DND-41 (cell line): ENCODE measurements at places on chromosomes 7 and 10.

- no peak for DNase-seq
- H3K36me3 ChIP-seq = no peaks in the 10 kb centered on the region
- H3K27me3 ChIP-seq = no peaks in the 10 kb centered on the region
- H3K4me3 ChIP-seq = no peak overlapping the region
- no peak overlapping the region for H3K27ac ChIP-seq
These were observed 81.6 kb upstream of the MYO3A start for GRCh38 chr10:25852364-25852941.

- H3K4me3 ChIP-seq = no peak overlapping the region
- H3K27me3 ChIP-seq = no peaks in the 10 kb centered on the region
- no peak overlapping the region for H3K27ac ChIP-seq
- DNase-seq = no peak
- no peaks in the 10 kb centered on the region for H3K4me1 ChIP-seq
- no peaks in the 10 kb centered on the region for H3K36me3 ChIP-seq
These were observed 15.1 kb upstream of the ZNF273 start for GRCh38 chr7:64887756-64888508.

DNA sequence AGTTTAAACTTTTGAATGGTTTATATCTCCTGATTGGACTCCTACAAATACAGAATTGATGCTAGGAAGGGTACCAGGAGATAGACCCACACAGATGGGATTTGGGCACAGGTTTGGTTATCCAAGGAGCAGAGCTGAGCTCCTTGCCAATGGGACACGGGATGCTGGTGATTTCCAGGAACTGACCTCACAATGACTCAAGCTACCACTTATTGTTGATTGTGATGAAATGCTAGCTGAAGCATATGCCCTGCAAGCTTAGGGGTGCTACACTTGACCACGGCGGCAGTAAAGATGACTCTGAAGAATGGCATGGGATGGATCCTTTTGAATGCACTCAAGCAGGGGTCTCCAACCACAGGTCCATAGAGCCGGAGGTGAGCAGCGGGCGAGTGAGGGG is 45.5 kb upstream of the VKORC1L1 start:
- no peak overlapping the region for H3K27ac ChIP-seq
- no peaks in the 10 kb centered on the region for H3K4me1 ChIP-seq
- H3K36me3 ChIP-seq = no peaks in the 10 kb centered on the region
- DNase-seq = no peak
- no peaks in the 10 kb centered on the region for H3K27me3 ChIP-seq

DNA sequence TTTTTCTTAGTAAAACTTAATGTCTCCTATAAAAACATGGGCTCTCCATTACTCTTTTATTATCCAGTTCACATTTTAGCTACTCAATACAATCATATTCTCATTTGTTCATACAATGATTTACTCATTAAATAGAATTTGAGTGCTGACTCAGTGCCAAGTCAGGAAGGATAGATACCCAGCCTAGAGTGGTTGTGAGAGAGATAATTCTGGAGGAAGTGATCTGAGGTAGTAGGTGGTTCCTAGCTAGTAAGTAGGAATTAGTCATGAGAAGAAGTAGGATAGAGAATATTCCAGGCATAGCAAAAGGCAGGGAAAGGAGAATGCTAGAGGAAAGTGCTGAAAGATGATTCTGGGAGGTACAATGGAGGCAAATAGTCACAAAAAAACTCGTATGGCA is 133.5 kb upstream of the MBL2 start:
- no peaks in the 10 kb centered on the region for H3K4me1 ChIP-seq
- H3K4me3 ChIP-seq = no peak overlapping the region
- H3K27ac ChIP-seq = no peak overlapping the region
- no peaks in the 10 kb centered on the region for H3K27me3 ChIP-seq
- no peak for DNase-seq

GRCh38 chr7:130020434-130020833 is 30.7 kb downstream of the ZC3HC1 start:
- no peaks in the 10 kb centered on the region for H3K4me1 ChIP-seq
- H3K4me3 ChIP-seq = no peak overlapping the region
- DNase-seq = no peak

DNA sequence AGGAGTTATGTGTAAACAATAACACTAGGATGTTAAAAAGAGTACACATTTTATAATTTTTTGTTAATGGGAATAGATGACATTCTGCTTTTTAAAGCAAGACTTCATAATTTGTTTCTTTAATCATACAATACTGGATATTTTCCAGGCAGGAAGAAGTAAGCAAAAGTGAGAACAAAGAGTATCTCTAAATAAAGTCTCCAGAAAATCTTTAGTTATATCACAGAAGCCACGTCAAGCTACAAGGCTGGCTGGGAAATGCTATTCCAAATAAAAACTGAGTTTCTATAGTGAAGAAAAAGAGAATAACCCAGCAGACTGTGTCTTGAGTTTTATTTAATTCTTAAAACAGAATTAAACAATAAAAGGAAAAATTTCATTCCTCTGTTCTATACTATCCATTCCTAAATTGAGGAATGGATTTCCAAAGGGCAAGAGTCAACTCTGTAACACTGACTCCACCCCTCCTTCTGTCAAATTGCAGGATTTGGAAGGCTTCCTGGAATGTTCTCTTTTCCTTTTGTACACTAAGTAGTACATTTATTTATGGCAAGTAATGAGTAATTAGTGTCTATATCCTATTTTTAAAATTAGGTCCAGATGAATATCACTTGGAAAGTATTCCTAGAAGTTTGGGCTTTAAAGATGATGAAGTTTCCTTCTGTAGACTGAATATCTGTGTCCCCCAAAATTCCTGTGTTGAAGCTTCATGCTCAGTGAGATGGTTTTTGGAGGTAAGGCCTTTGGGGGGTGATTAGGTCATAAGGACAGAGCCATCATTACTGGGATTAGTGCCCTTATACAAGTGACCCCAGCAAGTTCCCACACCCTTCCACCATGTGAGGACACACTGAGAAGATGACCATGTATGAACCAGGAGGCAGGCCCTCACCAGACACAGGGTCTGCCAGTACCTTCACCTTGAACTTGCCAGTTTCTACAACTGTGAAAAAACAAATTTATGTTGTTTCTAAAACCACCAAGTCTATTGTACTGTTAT is 290.9 kb downstream of the CRPPA start:
- H3K27ac ChIP-seq = no peak overlapping the region
- no peaks in the 10 kb centered on the region for H3K4me1 ChIP-seq
- no peaks in the 10 kb centered on the region for H3K27me3 ChIP-seq
- H3K4me3 ChIP-seq = no peak overlapping the region

GRCh38 chr7:42700406-42701327 is 211.2 kb downstream of the C7orf25 start:
- H3K36me3 ChIP-seq = no peaks in the 10 kb centered on the region
- H3K27me3 ChIP-seq = no peaks in the 10 kb centered on the region
- H3K27ac ChIP-seq = no peak overlapping the region
- H3K4me1 ChIP-seq = no peaks in the 10 kb centered on the region
- DNase-seq = no peak
- H3K4me3 ChIP-seq = no peak overlapping the region

DNA sequence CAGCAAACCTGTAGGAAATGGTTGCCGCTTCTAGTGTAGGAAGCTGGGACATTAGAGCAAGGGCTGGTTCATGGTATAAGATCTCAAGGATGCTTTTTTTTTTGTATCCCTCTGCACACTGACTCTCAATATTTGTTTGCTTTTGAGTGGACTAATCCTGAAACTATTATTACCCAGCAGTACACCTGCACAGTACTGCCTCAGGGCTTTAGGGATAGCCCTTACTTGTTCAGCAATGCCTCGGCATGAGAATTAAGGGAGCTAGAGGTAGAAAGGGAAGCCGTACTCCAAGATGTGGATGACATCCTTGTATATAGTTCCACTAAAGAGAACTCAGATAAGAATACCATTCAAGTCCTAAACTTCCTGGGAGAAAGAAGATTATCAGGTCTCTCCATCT is 70.5 kb downstream of the COPG2 start:
- H3K4me3 ChIP-seq = no peak overlapping the region
- no peaks in the 10 kb centered on the region for H3K27me3 ChIP-seq
- no peaks in the 10 kb centered on the region for H3K36me3 ChIP-seq
- H3K27ac ChIP-seq = no peak overlapping the region

- no peaks in the 10 kb centered on the region for H3K27me3 ChIP-seq
- H3K4me3 ChIP-seq = no peak overlapping the region
- H3K27ac ChIP-seq = no peak overlapping the region
- no peak for DNase-seq
- no peaks in the 10 kb centered on the region for H3K4me1 ChIP-seq
- no peaks in the 10 kb centered on the region for H3K36me3 ChIP-seq
These were observed 3.0 kb downstream of the IRF5 start for GRCh38 chr7:128940494-128941322.
